ENCODE measurements at places on chromosomes 6 and 20.

DNA sequence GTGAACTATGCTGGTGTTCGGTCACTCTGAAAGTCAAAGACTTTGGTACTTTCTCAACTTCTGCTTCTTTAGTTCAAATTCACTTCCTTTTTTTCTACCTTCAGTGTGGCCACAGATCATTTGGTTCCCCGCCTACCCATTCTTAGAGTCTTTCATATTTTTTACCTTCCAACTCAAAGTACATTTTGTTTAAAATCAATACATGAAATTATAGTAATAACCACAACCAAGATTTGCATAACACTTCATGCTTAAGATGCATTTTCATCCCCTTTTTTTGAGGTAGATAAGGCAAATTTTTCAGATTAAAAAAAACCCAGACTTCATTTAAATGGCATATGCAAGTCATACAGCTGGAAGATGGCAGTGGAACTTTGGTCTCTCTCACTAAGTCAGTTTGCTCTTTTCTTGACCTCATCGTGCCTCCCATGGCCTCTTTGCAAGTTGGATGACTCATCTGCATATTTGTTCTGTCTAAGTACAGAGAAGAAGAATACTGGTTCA, 11.9 kb upstream of the CNR1 start:
- DNase-seq: no peak

DNA sequence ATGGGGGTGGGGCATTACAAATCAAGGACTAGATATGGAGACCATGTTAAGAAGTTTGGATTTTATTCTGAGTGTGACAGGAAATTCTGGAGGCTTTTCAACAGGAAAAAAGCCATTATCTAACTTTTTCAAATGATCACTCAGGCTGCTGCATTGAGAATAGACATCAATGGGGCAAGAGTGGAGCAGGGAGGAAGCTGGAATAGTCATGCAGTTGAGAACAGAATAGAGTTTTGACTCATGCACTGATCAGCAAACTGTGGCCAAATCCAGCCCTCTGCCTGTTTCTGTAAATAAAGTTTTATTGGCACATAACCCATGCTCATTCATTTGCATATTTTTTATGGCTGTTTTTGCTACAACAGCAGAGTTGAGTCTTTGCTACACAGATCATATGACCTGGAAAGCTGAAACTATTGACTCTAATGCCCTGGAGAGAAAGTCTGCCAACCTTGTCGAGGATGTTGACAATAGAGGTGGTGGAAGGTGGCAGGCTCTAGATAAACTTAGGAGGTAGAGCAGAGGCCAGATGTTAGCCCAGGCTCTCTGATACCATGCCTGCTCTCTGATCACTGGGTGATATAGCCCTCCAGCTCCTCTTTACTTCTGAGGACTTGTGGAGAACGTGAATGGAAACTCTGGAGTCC, 441.8 kb downstream of the PTPRT start:
- DNase-seq: no peak

GRCh38 chr6:157224951-157225574, 98.3 kb downstream of the TMEM242 start:
- DNase-seq: peak; percentile 59

- DNase-seq: peak; percentile 65
These were observed 416 bp downstream of the PTPRK start for GRCh38 chr6:128519931-128520435.

GRCh38 chr6:5084781-5085647, at the start of gene PPP1R3G:
Gene PPP1R3G, plus strand, starts transcription at chr6:5085341. Its CDS starts 145 bp downstream, at chr6:5085486.
- DNase-seq: no peak
